ENCODE measurements at places on chromosomes 4 and X.
A peak's percentile ranks its signal among the peaks of the same experiment; 100 is the strongest.

DNA sequence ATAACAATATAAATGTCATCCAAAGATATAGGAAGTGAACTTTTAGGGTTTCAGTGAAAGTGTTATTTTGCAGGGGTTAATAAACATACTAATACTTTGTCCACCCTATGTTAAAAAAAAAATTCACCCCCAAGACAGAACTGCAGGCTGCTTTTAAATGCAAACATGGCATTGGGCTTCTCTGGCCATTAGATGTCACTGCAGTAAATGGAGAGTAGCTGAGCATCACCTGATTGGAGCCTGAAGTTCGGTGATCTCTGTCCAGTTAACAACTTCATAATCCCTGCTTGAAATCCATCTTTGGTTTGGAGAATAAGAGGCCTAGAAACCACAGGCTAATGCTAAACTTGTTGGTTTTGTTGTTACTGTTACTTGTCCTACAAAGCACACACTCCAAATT lies 18.7 kb downstream of the SLC25A43 start:
- DNase-seq = no peak

DNA sequence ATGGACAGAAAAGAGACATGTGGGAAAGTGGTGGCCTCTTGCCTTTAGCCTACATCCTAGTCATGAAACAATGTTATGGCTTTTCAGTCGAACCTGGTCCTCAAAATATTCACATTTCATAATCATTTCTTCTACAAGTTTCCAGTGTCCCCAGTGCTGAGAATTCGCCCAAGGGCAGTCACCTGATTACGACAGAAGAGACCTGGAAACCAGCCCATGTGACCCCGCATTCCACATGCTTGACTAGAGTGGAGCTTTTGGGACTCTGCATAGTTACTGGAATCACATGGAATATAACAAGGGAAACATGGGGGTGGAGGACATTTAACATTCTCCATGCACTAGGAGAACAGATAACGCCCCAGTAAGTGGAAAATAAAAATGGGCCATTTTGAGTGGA lies 100.1 kb downstream of the PPARGC1A start:
- peak; percentile 68 for DNase-seq

- no peak for DNase-seq
Measured at GRCh38 chrX:45628041-45628440, 427.4 kb upstream of the DIPK2B start.

DNA sequence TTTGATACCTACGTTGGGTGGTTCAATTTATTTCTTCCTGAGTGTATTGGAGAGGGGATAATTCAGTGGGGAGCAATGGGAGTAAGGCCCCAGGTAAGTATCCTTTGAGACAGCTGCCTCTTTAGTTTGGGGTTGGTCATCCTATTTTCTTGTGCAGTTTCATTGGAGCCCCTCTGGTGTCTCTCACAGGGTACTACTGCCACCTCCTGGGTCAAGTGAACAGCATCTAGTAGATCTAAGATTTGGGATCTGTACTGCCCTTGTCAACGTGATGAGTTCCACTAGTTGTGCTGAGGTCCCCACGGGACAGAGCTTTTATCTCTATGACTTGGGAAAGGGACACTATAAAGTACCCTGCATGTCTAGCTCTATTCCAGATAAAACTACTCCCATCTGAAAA lies 80.6 kb downstream of the PBDC1 start:
- DNase-seq = peak; percentile 44

DNA sequence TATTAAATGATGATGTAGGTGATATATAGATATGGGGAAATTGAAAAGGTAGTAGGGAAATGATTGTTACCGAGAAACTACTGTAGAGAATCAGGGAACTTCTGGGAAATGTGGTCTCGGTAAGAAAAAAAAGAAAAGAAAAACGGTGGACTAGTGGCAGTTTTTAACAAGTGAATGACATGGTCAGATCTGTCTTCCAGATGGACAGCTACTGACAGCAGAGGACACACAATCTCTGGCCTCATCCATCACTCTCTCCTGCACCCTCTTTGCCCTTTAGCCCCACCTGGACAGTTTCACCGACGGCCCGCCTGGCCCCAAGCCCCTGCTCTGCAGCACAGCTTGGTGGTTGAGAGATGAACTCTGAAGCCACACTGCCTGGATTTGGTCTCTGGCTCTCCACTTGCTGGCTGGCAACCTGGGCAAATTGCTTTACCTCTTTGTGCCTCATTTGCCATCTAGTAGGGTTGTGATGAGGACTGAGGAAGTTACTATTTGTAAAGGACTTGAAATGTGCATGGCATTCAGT lies 23.4 kb downstream of the RBM47 start:
- no peak for DNase-seq

DNA sequence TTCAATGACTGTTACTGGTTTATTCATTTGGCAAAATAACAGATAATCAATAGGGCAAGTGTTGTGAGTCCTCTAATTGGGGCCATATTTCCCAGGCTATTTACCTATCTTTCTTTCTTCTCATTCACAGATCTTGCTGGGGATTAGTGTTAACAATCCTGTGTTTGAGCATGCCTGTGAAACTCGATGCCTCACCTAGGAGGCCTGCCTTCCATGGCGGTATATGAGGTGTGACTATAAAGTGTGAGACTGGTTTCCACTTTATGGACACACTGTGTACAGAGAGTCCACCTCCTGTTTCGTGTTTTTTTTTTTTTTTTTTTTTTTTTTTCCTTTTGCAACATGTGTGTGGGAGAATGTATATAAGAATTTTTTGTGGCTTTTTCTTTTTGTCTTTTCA lies 199.3 kb downstream of the BMPR1B start:
- peak; percentile 79 for DNase-seq

DNA sequence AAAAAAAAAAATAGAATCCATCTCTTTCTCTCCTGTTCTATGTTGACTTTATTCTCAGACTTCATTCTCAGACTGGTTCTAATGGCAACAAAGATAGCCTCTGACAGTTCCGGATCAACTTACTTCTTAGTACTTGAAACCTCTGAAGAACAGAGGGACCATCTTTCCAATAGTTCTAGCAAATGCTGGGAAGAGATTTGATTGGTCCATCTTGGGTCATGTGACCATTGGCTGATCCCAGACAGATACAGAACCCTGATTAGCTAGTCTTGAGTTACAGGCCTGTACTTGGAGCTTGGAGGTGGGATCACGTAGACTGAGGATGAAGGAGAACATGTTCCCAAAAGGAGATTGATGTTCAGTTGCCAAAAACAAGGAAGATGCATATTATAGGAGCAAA lies 66.9 kb upstream of the STIM2 start:
- no peak for DNase-seq

- DNase-seq = no peak
Measured at GRCh38 chr4:25810461-25811373, 52.1 kb downstream of the SEL1L3 start.

- DNase-seq = no peak
Measured at GRCh38 chrX:9310616-9311015, 154.2 kb upstream of the TBL1X start.

- DNase-seq = no peak
Measured at GRCh38 chrX:135522132-135522530, 1.7 kb downstream of the INTS6L start.

- DNase-seq = no peak
Measured at GRCh38 chr4:4308800-4309441, 18.9 kb downstream of the ZBTB49 start.

DNA sequence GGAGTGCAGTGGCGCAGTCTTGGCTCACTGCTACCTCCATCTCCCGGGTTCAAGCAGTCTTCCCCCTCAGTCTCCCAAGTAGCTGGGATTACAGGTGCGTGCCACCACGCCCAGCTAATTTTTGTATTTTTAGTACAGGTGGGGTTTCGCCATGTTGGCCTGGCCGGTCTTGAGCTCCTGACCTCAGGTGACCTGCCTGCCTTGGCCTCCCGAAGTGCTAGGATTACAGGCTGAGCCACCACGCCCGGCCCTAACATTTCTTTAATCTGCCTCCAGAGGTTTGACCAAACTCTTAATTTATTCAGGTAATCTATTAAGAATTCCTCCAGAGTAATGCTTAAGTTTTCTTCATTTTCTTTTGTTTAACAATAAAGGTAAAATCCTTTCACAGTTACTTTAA lies 171.0 kb downstream of the RAPGEF2 start:
- DNase-seq = no peak

DNA sequence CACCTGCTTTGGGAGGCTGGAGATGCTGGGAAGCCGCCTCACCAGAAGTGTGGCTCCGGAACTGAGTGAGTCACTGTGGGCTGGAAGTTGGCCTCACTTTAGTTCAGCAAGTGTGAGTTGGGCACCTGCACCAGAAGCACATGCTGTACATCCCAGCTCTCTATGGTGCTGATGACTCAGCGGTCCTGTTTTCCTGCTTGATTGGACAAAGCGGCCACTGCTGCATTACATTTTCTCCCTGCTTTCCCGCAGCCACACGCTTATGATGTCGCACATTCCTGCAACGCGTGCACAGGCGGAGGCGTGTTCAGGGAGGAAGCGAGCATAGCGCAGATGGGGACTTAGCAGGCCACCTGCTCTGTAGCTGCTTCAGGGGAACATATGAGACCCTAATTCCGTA lies 26.7 kb upstream of the CLDN34 start:
- DNase-seq = no peak

DNA sequence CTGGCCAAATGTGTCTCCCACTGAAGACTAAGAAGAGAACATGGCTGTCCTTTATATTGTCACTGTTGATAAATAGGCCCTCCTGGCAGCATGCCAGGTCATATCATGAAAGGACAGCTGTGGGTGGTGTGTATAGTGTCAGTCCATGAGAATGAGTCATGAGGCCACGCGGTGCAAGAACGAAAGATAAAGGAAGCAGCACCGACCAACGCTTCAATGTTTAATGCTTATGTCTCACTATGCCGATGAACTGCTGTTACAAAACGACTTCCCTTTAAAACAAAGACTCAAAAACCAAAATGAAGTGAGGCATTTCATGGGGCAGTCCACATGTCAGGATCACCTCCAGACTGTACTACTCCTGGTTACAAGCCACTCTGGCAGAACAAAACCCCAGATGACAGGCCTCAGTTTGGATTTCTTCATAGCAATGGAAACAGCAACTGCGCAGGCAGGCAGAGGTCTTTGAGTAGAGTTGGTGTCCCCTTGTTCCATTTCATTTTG lies 5.2 kb upstream of the TCEANC start:
- no peak for DNase-seq

- peak; percentile 83 for DNase-seq
Measured at GRCh38 chrX:19887911-19888879, 795 bp upstream of the SH3KBP1 start.

DNA sequence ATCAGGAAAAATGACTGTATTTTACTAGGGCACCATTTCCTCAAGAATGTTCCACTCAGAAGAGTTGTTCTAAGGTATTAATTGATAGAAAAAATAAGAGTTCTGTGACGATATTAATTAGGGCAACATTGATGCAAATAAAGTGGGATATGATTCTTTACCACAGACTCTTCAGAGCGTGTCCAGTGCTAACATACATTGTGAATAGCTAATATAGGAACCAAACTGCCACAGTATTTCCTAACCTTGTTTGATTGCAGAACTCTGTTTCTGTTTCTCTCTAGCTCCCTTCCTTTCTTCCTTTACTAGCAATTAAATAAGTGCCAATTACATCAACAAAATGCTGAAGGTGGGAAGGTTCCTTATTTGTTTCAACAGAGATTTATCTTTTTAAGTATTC lies 154.1 kb upstream of the CPEB2 start:
- DNase-seq = no peak

DNA sequence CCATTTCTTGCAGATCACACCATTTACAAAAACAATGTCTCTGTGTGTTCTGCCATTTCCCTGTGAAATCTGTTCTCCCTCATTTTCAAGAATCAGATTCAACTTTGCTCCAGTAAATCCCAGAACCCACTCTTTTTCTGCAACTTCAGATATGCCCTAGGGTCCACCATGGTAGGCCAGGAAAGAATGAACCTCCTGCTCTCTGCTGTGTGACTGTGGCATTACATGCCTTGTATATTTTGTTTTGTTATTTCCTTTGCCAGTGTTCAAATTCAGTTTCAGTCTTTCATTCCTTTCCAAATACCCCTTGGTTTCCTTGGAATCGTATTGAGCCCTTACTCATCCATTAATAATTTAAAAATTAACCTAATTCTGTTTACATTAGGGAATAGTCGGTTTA lies 290.2 kb upstream of the VCX start:
- no peak for DNase-seq

- DNase-seq = no peak
Measured at GRCh38 chrX:34863906-34864305, 78.7 kb upstream of the FAM47B start.

GRCh38 chr4:40264995-40265909 lies 68.4 kb downstream of the RHOH start:
- DNase-seq = no peak

GRCh38 chr4:111208970-111209369 lies 586.1 kb upstream of the PITX2 start:
- no peak for DNase-seq

DNA sequence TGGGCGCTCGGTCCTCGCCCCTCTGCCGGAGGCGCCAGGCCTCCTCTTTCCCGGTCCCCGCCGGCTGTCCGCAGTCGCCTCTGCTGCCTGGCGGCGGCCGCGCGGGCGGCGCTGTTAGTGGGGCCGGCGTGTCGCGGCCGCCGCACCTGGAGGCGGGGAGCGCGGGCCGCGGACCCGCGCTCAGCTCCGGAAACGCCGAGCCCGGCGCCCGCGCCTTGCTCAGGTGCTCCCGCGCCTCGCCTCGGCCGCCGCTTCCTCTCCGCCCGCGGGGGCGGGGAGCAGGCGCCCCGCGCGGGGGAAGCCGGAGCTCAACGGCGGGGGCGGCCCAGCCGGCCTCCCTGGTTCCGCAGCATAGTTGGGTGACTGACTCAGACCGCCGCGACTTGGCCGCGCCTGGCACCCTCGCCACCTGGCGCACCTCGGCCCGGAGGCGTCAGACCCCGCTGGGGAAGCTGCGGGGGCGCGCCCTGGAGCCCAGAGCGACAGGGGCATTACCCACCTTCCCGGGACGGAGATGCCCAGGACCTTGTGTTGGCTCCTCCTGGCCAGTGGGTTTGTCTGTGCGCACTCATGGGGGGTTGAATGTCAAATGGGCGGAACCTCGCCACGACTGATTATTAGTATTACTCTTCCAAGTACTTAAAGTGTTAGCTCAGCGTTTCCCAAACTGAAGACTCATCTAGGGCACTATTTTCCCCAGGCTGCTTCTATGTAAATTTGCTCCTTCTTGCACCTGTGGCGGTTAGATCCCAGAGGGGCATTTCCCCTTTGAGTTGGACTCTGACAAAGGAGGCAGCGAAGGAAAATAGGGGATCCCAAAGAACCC lies at the start of gene ARAP2:
ARAP2 (minus strand) TSS at position 258 of the 826 bp plus-strand sequence. CDS start 15,028 bp downstream, outside the sequence.
- peak; percentile 68 for DNase-seq

GRCh38 chrX:129934461-129934860 lies 28.5 kb downstream of the UTP14A start:
- no peak for DNase-seq

DNA sequence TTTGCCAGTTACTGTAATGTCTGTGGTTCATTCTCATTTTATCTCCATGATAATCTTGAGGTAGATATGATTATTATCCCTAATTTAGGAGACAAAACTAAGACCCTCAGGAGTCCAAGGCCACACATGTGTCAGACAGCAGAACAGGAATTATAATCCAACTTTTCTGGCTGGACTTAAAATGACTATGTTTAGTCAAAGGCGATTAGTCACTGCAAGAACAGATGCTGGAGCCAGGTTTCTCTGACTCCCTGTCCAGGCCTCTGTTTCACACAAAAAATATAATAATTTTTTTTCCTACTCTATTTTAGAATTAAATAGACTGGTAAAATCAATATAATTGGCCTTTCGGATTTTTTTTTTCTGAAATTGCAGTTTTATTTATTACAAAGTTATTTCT lies 56.7 kb upstream of the TMEM131L start:
- DNase-seq = no peak
